ENCODE measurements at places on chromosomes 2 and 18. TPM values are rescaled to one million over a fixed set of nuclear protein-coding genes. Genes with fewer than 3 reads are reported as not detected.

The RGPD3 gene
- 0.09 TPM for total RNA-seq

The SPATA3 gene
- not detected for total RNA-seq

The GALNT5 gene
- total RNA-seq, result 6.4 TPM

The GLI2 gene
- 0.38 TPM for total RNA-seq

The NCKAP5 gene
- 0.27 TPM for total RNA-seq

The LGALSL gene
- 3.1 TPM for total RNA-seq

The REG1B gene
- not detected for total RNA-seq

Measured in endothelial cell of coronary artery (primary cell).